ENCODE measurements at places on chromosomes 1 and 21. TPM values are rescaled to one million over a fixed set of nuclear protein-coding genes. Genes with fewer than 3 reads are reported as not detected.

Gene WNT4
- 8.7 TPM for polyA plus RNA-seq

Gene EEIG2
- polyA plus RNA-seq: 15.6 TPM

Gene GJA5
- 21.6 TPM for polyA plus RNA-seq

Gene PRAMEF33
- polyA plus RNA-seq: not detected

Gene ASCL5
- not detected for polyA plus RNA-seq

Gene S100A2
- 8.0 TPM for polyA plus RNA-seq

Gene KDF1
- 11.4 TPM for polyA plus RNA-seq

Gene SORT1
- 57.3 TPM for polyA plus RNA-seq

Gene NKAIN1
- polyA plus RNA-seq: 3.2 TPM

Gene MEX3A
- 51.2 TPM for polyA plus RNA-seq

Gene SHE
- polyA plus RNA-seq: 11.1 TPM

Gene KPRP
- polyA plus RNA-seq: not detected

Gene GJB4
- 0.25 TPM for polyA plus RNA-seq

Gene UBL4B
- not detected for polyA plus RNA-seq

Gene FBXO2
- polyA plus RNA-seq: 1.4 TPM

Gene RRP15
- polyA plus RNA-seq: 23.2 TPM

Gene SLAMF7
- 0.55 TPM for polyA plus RNA-seq

Gene DEPDC1
- polyA plus RNA-seq: 13.3 TPM

Gene LGR6
- 0.93 TPM for polyA plus RNA-seq

Gene BARHL2
- polyA plus RNA-seq: not detected

Gene BMP8B
- polyA plus RNA-seq: 4.0 TPM

Gene REN
- polyA plus RNA-seq: 88.3 TPM

Gene SMG5
- 60.5 TPM for polyA plus RNA-seq

Gene CA6
- 0.16 TPM for polyA plus RNA-seq

Gene RGSL1
- not detected for polyA plus RNA-seq

Gene GJA4
- polyA plus RNA-seq: 18.5 TPM

Gene HES4
- polyA plus RNA-seq: 33.9 TPM

Gene TRIM45
- polyA plus RNA-seq: 29.7 TPM

Gene LAPTM5
- 14.5 TPM for polyA plus RNA-seq

Gene ECM1
- 16.0 TPM for polyA plus RNA-seq

Gene TNFRSF25
- polyA plus RNA-seq: 25.8 TPM

Gene DTL
- polyA plus RNA-seq: 18.5 TPM

Gene DLGAP3
- 2.7 TPM for polyA plus RNA-seq

Gene FCGR1A
- 2.6 TPM for polyA plus RNA-seq

Gene TFF2
- polyA plus RNA-seq: not detected

Gene ABCG1
- 10.2 TPM for polyA plus RNA-seq

Gene OPRD1
- 0.32 TPM for polyA plus RNA-seq

All from left renal cortex interstitium (tissue), 4 donors.